Spleen (tissue), 13 donors: ENCODE measurements at places on chromosomes 6 and 20. TPM values are rescaled to one million over a fixed set of nuclear protein-coding genes. Genes with fewer than 3 reads are reported as not detected.

- no peak for DNase-seq
These were observed 12.0 kb downstream of the ZFP64 start for GRCh38 chr20:52179331-52180179.

DNA sequence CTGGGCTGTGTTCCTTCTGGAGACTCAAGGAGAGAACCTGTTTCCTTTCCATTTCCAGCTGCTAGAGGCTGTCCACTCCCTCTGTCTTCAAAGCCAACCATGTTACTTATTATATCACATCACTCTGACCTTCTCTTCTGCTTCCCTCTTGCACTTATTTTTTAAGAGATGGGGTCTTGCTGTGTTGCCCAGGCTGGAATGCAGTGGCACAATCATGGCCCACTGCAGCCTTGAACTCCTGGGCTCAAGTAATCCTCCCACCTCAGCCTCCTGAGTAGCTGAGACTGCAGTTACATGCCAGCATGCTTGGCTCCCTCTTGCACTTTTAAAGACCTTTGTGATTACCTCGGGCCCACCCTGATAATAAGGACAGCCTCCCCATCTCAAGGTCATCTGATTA is 160.0 kb upstream of the DTNBP1 start:
- DNase-seq, result no peak

GRCh38 chr20:41177636-41178035 is 40.3 kb downstream of the PLCG1 start:
- DNase-seq, result no peak

GRCh38 chr20:12575352-12576095 is 433.2 kb upstream of the SPTLC3 start:
- no peak for DNase-seq

- no peak for DNase-seq
These were observed 112.9 kb downstream of the TRERF1 start for GRCh38 chr6:42338744-42339222.

DNA sequence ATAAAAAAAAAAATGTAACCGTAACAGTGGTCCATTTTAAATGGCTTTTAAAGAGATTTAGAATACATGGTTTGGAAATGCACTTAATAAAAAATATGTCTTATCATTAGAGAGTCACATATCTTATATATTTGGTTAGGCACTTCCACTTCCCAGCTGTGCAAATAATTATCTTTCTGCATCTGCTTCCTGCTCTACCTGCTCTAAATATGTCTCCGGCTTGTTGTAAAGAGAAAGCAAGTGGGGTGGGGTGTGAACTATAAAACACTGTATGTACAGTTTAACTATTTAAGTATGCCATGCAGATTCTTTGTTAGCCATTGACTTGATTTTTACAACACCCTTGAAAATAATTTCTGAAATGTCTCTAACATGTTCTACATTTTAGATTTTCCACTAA is 106.3 kb downstream of the NKAIN2 start:
- no peak for DNase-seq

Gene CDH4
- polyA plus RNA-seq, result 0.30 TPM

GRCh38 chr6:119205911-119206618 is 127.6 kb upstream of the FAM184A start:
- no peak for DNase-seq
